ENCODE measurements at places on chromosomes 6 and 20. TPM values are rescaled to one million over a fixed set of nuclear protein-coding genes. Genes with fewer than 3 reads are reported as not detected.

The TNXB gene
- total RNA-seq, result 1.6 TPM

The SPATS1 gene
- not detected for total RNA-seq

DNA sequence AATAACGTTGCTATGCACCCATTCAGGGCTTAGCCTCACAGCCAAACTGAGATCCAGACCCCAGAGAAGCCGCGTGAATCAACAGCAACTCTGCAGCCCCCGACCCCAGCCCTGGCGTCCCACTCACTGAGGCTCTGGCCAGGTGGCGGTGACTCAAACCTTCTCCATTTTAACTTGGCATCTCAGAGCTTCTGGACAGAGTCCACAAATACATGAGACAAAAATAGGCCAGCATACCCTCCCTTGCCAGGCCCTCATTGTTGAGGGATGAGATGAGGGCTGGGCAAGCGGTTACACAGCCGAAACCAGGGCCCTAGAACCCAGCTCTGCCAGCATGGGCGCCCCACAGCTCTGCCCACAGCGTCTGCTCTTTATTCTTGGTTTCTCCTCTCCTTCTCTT is 118.4 kb downstream of the MYLK4 start:
- peaks cover 56% of the 10 kb centered on the region for H3K27me3 ChIP-seq
- H3K27ac ChIP-seq, result no peak overlapping the region
- no peak overlapping the region for H3K4me3 ChIP-seq
- no peak for DNase-seq

DNA sequence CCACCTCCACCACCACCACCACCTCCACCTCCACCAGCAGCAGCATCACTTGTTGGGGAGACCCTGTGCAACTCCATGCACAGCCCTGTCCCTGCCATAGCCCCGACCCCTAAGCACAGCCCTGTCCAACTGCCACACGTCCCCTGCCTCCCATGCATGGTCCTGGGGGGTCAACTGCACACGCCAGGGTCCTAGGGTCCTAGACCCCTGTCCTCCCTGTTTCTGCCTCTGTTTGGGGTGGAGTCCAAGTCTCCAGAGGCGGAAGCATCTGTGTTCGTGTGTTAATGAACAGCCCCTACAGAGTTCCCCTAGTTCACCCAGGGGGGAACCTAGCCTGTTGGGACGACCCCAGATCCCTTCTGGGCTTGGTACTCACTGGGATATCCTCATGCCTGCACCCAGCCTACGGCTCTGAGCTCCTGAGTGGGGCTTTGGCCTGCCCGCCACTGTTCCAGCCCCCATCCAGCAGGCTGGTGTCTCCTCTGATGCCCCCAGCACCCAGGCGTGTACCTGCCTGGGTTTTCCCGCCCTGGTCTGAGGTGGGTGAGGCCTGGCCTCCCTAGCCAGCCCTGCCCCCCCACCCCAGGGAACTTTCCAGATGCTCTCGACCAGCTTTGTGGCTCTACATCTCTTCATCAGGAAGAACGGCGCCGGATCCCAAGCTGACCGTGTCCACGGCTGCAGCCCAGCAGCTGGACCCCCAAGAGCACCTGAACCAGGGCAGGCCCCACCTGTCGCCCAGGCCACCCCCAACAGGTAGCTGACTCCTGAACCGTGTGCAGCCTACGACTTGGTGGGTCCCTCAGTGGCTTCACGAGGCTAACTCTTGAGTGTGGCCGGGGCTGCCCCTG is 2.5 kb upstream of the TNFRSF6B start:
- no peaks in the 10 kb centered on the region for H3K27me3 ChIP-seq
- DNase-seq, result no peak
- H3K27ac ChIP-seq, result no peak overlapping the region
- peaks cover 21% of the 10 kb centered on the region for H3K4me1 ChIP-seq

DNA sequence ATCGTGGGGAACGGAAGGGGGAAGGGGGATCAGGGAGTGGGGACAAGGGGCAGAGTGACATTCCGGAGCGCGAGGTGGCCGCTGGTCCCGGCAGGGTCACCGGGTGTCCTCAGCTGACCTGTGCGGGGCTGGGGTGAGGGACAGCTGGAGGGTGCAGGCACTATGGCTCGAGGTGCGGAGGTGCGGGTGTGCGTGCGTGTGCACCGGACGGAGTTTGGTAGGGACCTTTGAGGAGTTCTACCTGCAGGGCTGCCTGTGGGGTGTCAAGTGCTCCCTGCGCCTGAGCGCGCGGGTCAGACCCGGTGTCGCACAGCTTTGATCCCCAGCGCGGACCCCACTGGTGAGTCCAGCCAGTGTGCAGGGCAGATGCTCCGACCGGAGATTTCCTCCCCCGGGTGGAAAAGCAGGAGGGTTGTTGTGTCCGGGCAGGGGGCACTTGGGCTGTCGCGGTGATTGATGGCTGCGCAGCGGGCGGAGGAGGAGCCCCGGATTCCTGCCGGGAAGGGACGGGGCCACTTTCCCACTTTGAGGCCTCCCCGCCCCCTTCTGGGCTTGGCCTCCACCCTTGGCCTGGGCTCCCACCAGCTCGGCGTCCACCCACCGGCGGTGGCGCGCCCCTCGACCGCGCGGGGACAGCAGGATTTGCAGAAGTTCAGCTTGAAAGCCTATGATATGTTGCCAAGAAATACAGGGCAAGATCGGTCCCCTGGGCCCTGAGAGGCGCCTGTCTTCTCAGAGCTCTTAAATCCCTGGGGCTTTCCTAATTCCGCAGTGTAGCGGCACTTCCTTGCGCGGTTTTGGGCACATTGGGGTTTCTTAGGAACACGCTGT is 658 bp downstream of the RIN2 start:
- H3K4me3 ChIP-seq, result peak overlapping the region; percentile 85
- peak; percentile 74 for DNase-seq
- no peaks in the 10 kb centered on the region for H3K27me3 ChIP-seq
- H3K27ac ChIP-seq, result peak overlapping the region; percentile 61
- H3K36me3 ChIP-seq, result no peaks in the 10 kb centered on the region

The SALL4 gene
- total RNA-seq, result 0.17 TPM

The SOBP gene
- total RNA-seq, result 6.9 TPM

GRCh38 chr6:128144320-128144719 is 243.5 kb upstream of the THEMIS start:
- H3K4me1 ChIP-seq, result peaks cover 6% of the 10 kb centered on the region
- no peak overlapping the region for H3K27ac ChIP-seq
- peaks cover 3% of the 10 kb centered on the region for H3K36me3 ChIP-seq
- no peak for DNase-seq
- no peak overlapping the region for H3K4me3 ChIP-seq

DNA sequence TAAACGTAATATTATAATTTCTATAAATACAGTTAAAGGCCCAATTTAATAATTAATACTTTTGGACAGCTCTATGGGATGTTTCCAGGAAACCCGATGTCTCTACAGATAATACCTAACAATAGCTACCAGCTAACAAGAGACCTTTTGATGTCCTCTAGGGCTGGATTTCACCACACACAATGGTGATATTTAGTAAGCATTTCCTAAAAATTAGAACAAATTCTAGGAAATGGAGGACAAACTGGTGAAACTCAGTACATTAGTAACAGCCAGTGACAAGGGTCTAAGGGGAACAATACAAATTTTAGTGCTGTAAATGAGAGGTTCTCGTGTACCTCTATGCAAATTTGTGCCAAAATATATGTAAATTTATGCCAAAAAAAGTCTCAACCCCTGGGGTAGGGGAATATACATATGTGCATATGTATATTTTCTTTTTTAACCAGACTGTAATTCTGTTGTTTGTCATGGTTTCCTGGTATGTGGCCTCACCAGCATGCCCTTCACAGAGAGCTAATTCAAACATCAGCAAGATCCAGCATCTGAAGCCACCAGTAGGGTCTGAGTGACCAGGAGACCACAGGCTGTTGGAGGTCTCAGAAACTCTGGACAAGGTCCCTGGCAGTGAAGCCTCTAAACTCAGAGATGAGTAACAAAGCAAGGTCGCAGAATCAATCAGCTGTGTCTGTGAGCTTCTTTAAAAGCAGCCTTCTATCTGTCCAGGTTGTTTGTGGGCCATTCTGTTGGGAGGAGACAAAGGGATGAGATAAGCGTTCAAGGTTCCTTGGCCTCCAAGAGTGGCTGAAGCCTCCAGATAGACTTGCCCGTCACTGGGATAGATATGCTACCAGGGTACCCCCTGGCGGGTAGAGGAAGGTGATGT is 235.1 kb upstream of the RREB1 start:
- peaks cover 7% of the 10 kb centered on the region for H3K27me3 ChIP-seq
- no peak overlapping the region for H3K4me3 ChIP-seq
- no peaks in the 10 kb centered on the region for H3K36me3 ChIP-seq
- H3K4me1 ChIP-seq, result no peaks in the 10 kb centered on the region

DNA sequence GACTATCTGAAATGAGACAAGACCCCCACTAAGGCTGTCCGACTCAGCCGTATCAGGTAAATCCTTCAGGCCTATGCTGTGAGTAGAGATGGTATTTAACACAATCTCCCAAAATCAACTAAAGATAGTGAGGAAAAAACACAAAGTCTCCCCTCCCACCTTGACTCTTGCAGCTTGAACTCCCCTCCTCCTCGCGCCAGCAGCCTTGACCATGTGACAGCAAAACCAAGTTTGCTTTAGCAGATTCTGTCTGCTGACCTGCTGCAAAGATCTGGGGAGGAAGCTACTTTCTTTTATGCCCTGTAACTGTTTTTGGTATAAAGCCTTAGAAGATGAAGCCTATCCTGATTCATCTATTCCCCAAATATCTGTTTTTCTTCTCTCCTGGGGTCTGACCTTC is 509.5 kb downstream of the CDH26 start:
- H3K4me1 ChIP-seq, result no peaks in the 10 kb centered on the region
- no peak for DNase-seq
- H3K36me3 ChIP-seq, result no peaks in the 10 kb centered on the region
- no peak overlapping the region for H3K4me3 ChIP-seq
- no peak overlapping the region for H3K27ac ChIP-seq
- no peaks in the 10 kb centered on the region for H3K27me3 ChIP-seq

DNA sequence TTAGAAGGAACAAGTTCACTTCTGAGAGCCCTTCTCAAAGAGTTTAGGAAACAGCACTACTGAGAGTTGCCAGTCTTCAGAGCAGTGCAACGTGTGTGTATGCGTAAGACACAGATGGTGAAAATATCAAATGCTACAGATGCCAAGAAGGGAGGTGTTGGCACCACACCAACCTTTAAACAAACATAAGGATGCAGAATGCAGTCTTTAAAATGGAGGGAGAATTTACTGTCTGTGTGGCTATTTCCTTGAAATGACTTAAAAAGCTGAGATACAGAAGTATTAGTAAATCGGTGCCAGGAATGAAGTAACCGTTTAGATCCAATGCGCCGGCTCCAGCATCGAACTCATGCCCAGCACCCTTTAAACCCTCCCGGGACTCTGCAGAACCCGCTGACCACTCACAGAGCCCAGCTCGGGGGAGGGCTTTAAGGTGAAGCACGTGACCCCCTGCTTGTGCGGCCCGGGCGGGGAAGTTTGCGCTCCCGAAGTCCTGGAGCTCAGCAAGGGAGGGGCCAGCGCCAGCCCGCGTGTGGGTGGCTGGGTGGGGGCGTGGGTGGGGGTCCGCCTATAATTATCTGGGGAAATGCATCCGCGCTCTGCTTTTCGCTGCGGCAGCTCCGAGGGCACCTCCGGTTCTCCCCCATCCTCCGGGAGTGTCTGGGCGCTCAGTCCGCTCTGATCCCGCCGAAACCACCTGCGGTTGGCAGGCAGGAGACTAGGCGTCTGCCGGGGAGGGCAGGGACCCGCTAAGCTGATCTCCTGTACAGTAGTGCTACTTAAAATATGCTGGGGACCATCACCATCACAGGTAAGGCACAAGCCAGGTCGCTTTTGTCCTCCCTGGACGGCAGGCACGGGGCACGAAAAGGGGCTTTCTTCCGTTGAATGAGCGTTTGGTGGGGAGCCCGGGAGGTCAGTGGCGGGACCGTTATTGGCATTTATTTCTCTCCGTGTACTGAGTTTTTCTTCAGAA is 66.0 kb downstream of the ZBTB2 start:
- peak; percentile 62 for DNase-seq
- no peak overlapping the region for H3K27ac ChIP-seq
- no peaks in the 10 kb centered on the region for H3K27me3 ChIP-seq
- H3K4me3 ChIP-seq, result peak overlapping the region; percentile 70

The SLC12A5 gene
- total RNA-seq, result 5.3 TPM

Measured in HepG2 (cell line).